ENCODE measurements at places on chromosomes 12 and 14.

GRCh38 chr14:94659901-94660300 is 47.7 kb downstream of the SERPINA3 start:
- no peak for DNase-seq

DNA sequence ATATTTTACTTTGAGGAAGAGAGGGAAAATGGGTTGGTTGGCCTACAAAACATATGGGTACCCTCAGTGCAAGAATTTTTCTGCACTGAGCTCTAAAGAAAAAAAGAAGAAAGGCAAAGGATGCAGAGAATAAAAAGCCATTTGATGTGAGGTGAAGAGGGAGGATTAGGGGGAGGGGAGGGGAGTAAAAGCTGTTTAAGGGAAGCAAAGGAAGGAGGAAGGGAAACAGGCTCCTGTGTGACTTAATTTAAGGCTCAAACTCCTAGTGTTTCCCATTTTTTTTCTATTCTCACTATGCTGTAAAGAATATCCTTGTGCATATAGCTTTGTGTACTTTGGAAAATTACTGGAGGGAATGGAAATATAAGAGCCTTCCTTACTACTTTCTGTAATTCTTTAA is 78.7 kb downstream of the NKX2-1 start:
- DNase-seq = no peak

GRCh38 chr14:102229071-102229738 is 75.8 kb downstream of the MOK start:
- DNase-seq = no peak

GRCh38 chr12:25583545-25583944 is 30.5 kb upstream of the LMNTD1 start:
- DNase-seq = no peak

- no peak for DNase-seq
These were observed 198.5 kb downstream of the ATP23 start for GRCh38 chr12:58139894-58140293.

- no peak for DNase-seq
These were observed 28.3 kb downstream of the NTN4 start for GRCh38 chr12:95762123-95762785.

DNA sequence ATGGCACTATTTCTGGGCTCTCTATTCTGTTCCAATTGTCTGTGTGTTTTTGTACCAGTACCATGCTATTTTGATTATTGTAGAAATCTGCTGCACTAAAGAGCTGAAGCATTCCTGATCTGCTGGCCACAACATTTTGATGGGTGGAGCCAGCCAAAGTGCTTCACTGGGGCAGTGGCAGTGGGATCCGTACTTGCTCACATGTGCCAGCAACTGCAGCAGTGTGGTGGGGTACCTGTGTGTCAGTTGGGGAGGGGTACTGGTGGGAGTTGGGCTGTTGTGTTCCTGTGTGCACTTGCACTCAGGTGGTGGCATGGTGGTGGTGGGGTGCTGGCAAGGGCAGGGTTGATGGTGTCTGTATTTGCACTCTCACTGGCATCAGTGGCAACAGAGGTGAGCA is 204.6 kb upstream of the ALG10 start:
- DNase-seq = no peak
